Effector CD8-positive, alpha-beta T cell (primary cell): ENCODE measurements at places on chromosomes 1 and 21.

- no peak for DNase-seq
These were observed 624 bp downstream of the ARHGAP29 start for GRCh38 chr1:94236630-94237290.

DNA sequence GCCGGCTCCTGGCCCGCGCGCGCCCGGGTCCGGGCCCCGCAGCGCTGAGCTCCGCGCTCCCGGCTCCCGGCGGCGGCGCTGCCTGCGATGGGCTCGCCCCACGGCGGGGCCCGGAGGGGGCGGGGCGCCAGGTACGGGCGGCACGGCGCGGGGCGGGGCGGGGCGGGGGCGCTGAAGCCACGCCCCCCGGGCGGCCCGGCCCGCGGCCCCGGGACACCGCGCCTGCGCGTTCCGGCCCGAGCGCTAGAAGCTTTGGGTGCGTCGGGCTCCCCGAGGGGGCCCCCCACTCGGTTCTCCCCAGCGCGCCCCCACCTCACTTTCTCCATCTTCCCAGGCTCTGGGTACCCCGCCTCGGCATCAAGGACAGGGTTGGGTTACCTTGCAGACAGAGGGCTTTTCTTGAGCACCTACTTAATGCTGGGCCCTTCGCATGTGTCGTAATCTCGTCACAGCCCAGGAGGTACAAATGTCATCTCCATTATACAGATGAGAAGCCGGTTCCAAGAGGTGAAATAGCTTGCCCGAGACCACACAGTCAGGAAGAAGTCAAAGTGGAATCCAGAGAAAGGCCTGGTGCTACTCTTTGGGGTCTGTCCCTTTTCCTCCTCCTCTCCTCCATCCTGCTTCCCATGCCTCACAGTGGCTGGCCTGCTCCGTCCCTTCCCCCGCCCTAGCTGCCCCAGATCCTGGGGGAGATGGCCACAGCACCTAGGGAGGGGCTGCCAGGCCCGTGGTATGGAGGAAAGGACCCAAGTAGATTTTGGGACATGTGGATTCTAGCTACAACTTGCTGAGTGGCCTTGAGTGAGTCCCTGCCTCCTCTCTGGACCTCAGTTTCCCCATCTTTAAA lies 46.5 kb downstream of the RAP1GAP start:
- DNase-seq: peak; percentile 4

GRCh38 chr1:163406772-163407171 lies 85.0 kb downstream of the NUF2 start:
- DNase-seq: no peak

- no peak for DNase-seq
These were observed 72.0 kb downstream of the NOS1AP start for GRCh38 chr1:162141281-162142054.

DNA sequence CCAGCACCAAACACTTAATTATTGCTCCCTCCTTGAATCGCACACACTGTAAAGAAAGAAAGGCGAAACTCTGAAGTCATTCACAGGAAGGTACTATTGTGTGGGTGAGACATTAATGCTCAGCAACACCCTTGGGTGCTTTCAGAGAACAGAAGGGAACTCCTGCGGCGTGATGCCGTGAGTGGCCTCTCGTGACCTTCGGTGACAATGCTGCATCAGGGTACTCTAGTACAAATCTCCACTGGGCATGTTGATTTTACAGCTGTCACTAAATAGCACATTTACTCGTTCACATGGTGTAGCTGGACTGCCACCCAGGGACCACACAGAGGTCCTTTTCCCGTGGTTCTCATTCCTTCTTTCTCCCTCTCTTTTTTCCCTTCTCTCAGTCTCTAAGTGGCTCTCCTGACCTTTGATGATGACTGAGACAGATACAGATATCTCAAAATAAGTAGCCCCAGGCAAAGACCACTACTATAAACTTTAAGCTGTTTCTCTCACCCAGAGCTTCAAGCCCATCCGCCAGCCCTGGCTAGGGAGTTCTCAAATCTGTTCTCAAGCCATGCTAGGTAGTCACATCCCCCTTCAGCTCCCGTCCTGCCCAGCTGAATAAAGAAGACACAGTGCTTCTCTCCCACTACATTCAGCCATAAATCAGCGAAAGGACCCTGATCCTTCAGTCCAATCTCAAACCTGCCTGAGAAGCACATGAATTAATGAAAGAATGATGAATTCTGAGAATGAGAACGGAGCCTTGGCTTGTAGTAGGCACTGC lies 223.4 kb upstream of the FMN2 start:
- no peak for DNase-seq

DNA sequence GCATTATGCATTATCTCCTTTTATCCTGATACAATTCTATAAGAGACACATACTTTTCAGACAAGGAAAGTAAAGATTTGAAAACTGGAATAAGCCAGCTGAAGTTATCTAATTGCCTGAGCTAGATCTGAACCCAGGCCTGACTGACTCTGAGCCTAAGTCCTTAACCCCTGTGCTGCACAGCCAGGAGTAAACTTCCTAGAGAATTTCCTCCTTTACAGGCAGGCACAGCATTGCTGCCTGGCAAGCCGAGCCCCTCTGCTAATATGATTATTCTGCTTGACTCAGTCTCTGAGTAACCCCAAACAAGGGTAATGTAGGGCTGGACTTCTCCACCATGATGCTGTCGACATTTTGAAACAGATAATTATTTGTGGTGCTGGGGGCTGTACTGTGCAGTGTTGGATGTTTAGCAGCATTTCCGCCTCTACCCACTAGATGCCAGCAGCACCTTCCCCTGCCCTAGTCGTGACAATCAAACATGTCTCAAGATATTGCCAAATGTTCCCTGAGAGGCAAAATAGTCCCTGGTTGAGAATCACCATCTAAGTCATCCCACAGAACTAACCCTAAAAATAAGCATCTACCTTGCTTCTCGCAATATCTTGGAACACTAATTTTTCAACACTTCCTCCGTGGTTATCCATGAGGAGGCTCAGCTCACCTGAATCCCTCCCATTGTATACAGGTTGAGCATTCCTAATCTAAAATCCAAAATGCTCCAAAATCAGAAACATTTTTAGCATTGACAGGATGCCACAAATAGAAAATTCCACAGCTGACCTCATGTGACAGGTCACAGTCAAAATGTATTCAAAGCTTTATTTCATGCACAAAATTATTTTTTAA lies 18.5 kb downstream of the CAMK1G start:
- no peak for DNase-seq

DNA sequence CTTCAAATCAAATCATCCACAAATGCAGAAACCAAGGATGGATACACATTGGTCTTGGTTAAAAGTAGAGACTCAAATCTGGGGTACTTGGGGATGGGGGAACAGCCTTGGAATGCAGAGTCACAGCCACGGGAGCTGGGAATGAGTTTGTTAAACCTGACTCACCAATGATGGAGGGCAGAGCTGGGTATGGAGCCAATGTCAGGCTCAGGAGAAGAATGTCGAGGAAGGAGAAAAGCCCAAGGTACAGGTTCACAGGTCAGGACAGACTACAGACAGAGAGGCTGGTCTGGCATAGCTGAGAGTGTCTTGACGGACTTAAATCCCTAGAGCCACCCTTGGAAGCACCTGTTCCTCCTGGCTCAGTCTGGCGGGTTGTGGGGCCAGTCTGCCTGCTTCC lies 237.6 kb downstream of the NTNG1 start:
- no peak for DNase-seq

DNA sequence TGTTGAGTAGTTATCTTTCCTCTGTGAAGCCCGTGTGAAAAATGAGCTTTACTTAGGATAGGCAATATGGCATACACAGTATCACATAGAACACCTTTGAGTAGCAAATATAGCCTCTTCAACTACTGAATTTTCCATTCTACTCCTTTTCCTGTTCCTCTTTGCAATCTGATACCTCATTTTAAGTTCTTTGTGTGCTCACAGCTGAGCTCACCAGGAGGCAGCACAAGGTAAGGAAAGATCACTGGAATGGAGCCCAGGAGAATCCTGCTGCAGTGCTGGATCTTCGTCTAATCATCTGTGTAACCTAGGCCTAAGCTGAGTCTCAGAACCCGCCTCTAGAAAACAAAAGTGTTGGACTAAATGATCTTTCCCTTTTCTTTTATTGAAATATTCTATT lies 171.0 kb downstream of the LRRC40 start:
- no peak for DNase-seq

GRCh38 chr1:222045786-222046185 lies 303.9 kb upstream of the DUSP10 start:
- DNase-seq: no peak

DNA sequence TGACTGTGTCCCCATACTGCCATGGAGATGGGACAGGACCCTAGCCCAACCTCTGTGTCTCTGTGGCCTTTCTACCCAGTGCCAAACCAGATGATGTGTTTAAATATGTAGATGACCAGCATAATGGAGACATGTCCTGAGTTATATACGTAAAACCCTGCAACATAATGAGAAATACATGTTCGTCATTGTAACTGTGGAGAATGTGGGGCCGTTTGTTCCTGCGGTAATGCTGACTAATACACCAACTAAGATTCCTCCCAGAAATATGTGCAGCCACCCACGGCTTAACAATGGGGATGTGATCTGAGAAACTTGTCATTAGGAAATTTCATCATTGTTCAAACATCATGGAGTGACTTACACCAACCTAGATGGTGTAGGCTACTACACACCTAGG lies 71.7 kb upstream of the SIM2 start:
- no peak for DNase-seq

DNA sequence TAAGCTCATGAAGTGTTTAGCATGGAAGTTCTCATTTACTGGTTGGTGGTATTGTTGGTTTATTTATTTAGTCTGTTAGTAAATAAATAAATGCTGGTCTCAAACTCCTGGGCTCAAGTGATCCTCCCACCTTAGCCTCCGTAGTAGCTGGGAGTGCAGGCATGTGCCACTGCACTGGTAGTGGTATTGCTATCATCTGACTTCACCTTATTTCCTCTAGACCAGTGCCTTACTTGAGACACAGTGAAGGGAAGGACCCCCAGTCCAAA lies 1.4 kb upstream of the SLC2A1 start:
- no peak for DNase-seq

GRCh38 chr1:15275921-15276683 lies 29.1 kb downstream of the FHAD1 start:
- no peak for DNase-seq

DNA sequence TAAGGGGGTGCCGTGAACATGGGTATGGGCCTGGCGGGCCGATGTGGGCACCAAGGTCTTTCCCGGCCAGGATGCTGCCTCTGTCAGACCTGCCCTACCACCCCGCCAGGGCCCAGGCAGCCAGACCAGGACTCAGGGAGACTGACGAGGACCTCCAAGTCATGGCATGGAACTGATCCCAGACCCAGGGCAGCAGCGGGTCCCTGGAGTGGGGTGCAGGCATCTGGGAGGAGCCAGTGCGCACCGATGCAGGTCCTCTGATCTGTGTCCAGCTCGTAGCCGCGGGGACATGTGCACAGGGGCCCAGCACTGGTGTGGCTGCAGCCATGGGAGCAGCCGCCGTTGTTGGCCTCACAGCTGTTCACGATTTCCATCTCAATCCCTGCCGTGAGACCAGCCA lies 56.8 kb downstream of the ARHGEF16 start:
- DNase-seq: no peak

GRCh38 chr21:20999659-21000058 lies 1.4 kb downstream of the NCAM2 start:
- no peak for DNase-seq

GRCh38 chr1:110542725-110543124 lies 23.8 kb upstream of the KCNA10 start:
- DNase-seq: no peak

GRCh38 chr21:32515874-32516273 lies 69.4 kb downstream of the TCP10L start:
- no peak for DNase-seq

- no peak for DNase-seq
These were observed 61.9 kb downstream of the TCP10L start for GRCh38 chr21:32523463-32523862.

DNA sequence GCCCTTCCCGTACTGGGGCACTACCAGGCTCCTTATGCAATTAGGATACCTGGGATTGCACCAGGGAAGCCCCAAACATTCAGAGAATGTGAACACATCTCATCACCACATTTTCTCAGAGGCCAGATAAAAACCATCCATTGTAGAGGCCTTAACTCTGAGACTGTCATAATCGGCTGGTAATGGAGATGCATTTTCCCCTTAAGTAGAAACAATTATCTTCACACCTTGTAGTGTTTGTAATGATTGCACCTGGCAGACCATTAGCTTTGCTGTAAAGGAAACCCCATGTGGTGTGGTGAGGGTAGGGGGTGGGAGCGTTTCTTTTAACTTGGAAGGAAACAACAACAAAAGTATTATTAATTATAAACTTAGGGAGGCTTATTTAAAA lies 90.0 kb upstream of the TLR5 start:
- no peak for DNase-seq

- DNase-seq: no peak
These were observed 4.0 kb downstream of the AGT start for GRCh38 chr1:230709619-230710542.

- DNase-seq: no peak
These were observed 141.4 kb upstream of the BEND5 start for GRCh38 chr1:48917901-48918603.

- DNase-seq: no peak
These were observed 945 bp downstream of the CHAF1B start for GRCh38 chr21:36386031-36386642.

DNA sequence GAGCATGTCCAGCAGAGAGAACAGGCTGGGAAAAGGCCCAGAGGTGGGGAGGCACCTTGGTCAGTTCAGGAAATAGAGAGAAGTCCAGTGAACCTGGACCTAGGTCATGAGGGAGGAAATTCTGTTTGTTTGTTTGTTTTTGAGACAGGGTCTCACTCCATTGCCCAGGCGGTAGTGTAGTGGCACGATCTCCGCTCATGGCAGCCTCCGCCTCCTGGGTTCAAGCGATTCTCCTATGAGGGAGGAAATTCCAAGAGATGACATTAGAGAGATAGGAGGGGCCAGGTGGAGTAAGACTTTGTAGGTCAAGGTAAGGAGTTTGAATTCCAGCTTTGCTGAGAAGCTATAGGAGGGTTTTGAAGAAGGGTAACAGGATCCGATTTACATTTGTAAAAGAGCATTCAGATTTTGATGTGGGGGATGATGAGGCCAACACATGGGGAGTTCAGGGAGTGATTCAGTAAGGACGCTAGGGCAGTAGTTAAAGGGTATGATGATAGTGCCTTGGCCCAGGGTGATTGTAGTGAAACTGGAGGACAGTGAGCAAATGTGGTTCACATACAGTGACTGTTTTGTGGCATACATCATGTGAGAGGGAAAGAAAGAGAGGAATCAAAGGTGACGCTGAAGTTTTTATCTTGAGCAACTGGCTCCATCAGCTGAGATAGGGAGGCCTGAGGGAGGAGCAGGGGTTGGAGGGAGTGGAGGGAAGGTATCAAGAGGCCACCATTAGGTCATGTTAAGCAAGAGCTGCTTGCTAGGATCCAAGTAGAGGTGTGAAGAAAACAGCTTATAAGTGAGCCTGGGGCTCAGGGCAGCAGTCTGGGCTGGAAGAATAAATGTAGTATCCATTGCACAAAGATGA lies 8.3 kb upstream of the TRABD2B start:
- DNase-seq: no peak
